ENCODE measurements at places on chromosomes 2 and 18.

- no peak for DNase-seq
These were observed 75.0 kb upstream of the TANC1 start for GRCh38 chr2:158893474-158893873.

DNA sequence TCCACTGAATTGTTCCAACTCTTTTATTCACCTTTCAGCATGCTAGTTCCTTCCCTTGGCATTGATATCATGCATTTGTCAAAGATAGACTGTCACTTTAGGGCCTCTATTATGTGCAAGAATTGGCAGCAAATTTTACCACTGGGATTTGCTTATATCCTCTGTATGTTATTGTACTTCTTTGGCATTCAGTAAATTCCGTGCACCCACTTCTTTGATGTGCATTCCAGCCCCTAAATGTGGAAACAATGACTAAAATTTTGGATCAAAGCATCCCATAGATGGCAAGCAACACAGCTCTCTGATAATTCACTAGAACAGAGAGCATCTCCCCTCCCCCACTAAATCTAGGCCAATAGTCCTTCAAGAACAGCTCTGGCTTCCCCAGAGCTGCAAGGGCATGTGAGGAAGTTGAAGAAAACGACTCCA, 399.0 kb upstream of the HNRNPA3 start:
- no peak for DNase-seq

DNA sequence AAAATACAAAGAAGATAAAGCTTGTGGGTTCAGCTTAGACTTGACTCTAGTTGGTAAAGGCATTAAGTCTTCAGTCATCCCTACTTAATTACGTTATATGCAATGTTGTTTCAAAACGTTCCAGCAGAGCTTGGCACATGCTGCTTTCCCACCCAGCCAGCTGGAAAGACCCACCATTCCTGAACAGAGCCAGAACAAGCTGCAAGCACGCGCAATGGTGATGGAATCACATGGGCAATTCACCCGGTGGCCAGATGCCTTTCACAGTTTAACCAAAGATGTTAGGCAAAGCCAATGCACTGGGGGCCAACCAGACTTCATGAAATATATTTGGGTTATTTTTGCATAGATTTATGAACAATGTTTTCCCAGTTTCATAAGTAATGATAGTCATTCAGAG, 123.4 kb upstream of the CDH20 start:
- DNase-seq, result no peak

- DNase-seq, result no peak
These were observed 465.1 kb downstream of the LPIN1 start for GRCh38 chr2:12211326-12212175.

DNA sequence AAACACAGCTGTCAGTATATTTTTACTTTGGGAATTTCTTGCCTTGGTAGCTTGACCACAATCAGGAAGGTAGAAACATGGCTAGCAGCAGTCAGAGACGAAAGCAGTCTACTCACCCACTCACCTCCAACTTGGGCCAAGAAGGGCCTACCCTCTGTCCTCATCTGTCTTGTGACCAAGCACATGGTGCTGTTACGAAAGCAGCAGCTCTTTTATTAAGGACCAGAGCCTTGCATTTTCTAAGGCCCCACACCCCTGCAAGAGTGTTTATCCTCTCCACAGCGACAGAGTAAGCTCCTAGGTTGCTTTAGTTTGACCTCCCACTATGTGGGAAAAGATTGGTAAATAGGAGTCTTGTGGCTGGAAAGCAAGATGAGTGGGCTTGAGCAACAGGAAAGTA, 31.3 kb upstream of the MSTN start:
- DNase-seq, result no peak

- no peak for DNase-seq
These were observed 50.0 kb downstream of the NAB1 start for GRCh38 chr2:190698895-190699294.

DNA sequence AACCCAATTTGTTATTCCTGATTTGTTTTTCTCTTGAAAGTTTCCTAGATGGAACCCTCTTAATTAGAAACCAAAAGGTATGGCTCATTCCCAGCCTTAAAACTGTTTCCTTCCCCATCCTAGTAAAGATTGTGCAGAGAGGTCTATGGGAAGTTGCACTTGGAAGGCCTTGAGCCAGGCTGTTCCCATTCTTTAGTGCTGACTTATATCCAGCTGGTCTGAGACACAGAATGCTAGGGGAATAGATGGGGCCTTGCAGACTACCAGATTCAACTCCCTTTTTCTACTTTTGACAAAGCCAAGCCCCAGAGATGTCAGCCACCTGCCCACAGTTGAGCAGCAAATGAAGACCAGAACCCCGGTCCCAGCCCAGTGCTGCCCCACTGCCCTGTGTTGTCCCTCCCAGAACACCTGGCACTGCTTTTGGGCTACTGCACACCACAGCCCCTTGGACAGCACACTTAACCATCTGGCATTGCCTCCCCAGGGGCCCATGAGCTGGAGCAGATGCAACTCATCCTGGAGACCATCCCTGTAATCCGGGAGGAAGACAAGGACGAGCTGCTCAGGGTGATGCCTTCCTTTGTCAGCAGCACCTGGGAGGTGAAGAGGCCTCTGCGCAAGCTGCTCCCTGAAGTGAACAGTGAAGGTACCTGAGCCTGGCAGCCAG, 98.2 kb downstream of the MRO start:
- no peak for DNase-seq

- no peak for DNase-seq
These were observed 11.7 kb downstream of the CYP26B1 start for GRCh38 chr2:72135921-72136320.

DNA sequence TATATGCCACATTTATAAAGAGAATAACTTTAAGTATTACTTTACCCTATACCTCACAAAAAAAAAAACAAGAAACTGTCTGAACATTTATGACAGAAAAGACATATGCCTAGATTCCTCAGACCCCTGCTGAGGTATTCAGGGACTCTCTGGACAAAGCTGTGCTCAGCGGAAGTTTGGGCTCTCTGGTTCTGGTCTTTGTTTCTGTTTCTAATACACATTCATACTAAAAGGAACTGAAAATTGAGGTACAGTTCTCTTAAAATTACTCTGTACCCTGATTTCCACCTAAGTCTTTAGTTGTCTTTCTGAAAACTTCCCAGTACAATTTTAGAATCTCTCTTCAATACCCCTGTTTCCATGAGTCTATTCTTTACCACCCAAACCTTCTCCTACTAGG, 160.3 kb downstream of the IKZF2 start:
- no peak for DNase-seq

- DNase-seq, result no peak
These were observed 8.2 kb upstream of the GAREM2 start for GRCh38 chr2:26164641-26165211.

DNA sequence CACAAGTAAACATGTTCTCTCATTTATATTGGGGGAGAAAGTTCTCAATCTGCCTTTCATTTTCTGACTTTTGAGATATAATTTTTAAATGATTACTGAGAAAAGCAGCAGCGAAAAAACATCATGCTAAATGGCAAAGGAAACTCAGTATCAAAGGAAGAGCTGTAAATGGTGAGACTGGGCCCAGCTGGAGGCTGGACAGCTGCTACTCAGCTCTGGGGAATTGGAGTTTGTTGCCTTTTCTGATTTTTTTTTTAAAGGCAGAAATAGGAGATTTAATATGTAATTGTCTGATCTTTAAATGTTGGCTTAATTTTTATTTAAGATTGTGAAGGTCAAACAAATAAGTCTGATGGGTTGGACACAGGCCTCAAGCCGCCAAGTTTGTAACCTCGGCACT, 137.1 kb upstream of the TACR1 start:
- no peak for DNase-seq

- DNase-seq, result no peak
These were observed 12.1 kb upstream of the ZNF516 start for GRCh38 chr18:76506974-76507764.

- DNase-seq, result no peak
These were observed 405.1 kb downstream of the GPD2 start for GRCh38 chr2:156841321-156841720.

DNA sequence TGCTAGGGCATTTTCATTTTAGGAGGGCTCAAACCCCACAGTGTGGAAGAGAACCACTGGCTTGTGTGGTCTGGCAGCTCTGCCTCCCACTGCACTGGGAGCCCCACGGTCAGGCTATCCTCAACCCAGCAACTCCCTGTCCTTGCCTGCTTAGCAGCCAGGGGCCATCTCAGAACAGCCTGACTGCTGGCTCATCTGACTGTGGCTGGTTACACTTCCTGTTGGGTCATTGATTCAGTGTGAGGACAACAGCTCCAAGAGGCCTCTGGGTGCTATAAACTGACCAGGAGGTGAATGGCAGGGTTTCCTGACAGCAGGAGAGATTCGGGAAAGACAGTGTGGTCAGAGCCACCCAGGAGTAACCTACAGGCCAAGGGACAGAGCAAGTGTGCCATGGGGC, 40.1 kb downstream of the AMER3 start:
- no peak for DNase-seq

DNA sequence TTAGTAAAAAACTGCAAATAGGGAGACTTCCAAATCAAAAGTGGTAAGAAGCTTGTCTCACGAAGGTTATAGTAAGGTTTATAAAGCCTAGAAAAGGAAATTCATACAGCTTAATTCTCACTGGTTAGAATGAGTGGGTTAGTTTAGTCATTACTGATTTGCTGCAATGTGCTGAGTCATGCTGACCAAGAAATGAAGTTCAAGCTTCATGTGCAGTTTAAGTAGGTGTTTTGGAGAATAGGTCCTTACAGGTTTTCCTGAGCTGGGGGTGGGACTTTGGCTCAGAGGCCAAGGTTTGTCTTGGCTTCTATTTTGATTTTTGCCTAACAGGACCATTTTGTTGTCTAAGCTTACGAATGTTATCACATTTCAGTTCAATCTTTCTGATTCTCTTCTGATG, 15.1 kb downstream of the CLIP4 start:
- DNase-seq, result no peak

DNA sequence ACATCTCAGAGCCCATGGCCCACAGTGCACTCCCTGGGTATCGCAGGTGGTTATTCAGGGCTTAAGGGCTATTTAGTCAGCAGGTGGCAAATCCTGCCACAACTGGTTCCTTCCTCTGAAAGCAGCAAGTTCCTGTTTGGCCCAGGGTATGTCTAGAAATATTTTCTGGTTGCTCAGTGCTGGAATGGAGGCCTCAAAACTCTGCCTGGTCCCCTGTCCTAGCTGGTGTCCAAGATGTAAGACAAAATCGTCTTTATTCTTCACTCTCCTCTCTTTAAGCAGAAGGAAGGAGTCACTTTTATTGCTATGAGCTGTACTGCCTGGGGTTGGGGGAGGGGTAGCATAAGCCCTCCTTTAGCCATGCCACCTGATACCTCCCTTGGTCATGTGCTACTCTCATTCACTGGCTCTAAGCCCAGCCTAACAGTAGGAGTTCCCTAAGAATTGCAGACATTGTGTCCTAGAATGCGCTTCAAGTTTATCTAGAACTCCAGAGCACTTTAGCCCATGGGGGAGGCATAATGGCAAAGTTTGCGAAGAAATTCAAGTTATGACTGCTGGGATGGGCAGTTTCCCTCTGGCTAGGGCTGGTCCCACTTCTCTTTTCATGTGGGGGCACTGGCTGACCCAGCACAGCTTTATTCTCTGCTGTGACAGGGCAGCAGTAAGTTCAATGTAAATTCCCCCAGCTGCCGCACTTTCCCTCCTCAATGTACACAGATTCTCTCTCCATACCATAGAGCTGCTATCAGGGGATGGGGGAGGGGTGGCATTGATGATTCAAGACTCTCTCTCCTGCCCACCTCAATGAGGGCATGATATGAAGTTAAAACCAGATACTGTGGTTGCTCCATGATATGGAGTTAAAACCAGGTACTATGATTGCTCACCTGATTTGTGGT, 27.1 kb upstream of the CWC22 start:
- no peak for DNase-seq

DNA sequence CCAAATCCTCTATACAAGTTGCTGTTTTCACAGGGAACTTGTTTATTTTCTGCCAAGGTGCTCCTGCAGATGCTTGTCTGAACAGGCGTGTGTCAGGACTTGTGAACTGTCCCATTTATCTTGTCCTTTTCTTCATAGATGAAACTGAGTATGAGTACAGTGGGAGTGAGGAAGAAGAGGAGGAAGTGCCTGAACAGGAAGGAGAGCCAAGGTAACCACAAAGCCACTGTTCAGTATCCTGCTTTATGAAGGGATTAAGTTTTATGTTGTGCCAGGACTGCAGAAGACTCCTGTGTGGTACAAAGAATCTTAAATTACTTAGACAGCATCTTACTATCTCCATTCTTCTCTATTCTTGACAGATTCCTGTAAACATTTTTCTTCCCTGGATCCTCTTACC, 145.0 kb downstream of the MAP4K4 start:
- no peak for DNase-seq

- no peak for DNase-seq
These were observed 119.7 kb upstream of the KLF7 start for GRCh38 chr2:207285473-207285815.

GRCh38 chr2:168697668-168698121, 104.7 kb upstream of the NOSTRIN start:
- no peak for DNase-seq

GRCh38 chr2:200383380-200384110, 77.1 kb downstream of the SPATS2L start:
- DNase-seq, result no peak

- no peak for DNase-seq
These were observed 85.1 kb downstream of the GREB1L start for GRCh38 chr18:21327101-21327500.

DNA sequence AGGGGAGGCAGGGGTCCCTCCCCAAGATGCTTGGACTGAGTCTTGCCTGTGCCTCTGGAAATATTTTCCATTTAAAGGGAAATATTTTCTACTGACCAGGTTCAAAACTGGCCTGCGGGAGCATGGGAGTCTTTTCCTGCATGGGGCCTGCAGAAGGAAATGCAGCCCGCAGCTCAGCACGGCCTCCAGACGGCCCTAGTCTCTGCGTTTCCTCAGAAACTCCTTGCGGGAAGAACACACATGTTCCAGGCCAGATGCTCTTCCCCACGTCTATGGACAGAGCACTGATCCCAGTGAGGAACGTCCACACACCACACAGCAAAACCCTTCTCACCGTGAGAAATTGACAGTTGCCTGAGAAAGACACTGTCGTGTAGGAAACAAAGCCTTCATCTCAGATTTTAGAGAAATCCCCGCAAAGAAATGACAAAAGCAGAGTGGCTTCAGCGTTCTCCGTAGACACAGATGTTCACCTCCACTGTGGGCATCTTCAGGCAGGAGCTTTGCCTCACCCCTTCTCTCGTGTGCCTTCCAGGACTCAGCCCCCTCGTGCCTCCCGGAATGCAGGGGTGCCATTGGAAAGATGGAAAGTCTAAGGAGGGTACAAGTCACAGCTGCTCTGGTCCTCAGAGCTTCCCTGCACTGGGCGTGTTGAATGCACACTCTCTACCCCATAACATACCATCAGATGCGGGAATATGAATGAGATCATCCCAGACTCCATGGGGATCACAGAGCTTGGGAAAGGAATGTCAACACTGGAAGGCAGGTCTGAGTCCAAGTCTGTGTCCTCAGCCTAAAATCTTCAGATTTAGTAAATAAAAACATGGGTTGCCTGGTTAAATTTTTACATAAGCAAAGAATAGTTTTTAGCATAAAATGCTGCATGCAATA, 438.7 kb upstream of the SALL3 start:
- no peak for DNase-seq

GRCh38 chr2:99970292-99970868, 172.0 kb downstream of the AFF3 start:
- no peak for DNase-seq

GRCh38 chr18:23225503-23225902, 90.2 kb downstream of the CABLES1 start:
- no peak for DNase-seq

GRCh38 chr2:127565261-127566138, 30.0 kb downstream of the MYO7B start:
- no peak for DNase-seq
